Right ventricle myocardium inferior (tissue), 1 donor: ENCODE measurements at places on chromosomes 7 and 10. TPM values are rescaled to one million over a fixed set of nuclear protein-coding genes. Genes with fewer than 3 reads are reported as not detected.

GRCh38 chr10:91540733-91541132 is 92.1 kb downstream of the PPP1R3C start:
- DNase-seq, result no peak

DNA sequence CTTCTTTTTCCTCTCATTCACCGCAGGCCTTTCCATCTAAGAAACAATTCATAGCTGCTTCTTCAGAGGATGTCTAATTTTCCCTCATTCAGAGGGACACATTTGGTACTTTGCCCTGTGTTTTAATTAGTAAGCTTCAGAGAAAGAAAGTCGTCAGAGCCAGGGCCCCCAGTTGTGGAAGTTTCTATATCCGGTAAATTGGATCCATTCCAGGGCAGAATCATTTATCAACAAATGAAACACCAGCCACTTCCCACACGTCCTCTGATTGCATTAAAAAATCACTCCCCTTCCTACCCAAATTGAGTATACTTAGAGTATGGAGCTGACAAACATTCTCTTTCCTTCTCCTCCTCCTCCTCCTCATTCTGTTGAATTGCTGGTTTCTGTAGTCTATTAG is 205.8 kb upstream of the HDAC9 start:
- no peak for DNase-seq

- no peak for DNase-seq
Observed at GRCh38 chr7:39602351-39602750, 21.0 kb upstream of the RALA start.

DNA sequence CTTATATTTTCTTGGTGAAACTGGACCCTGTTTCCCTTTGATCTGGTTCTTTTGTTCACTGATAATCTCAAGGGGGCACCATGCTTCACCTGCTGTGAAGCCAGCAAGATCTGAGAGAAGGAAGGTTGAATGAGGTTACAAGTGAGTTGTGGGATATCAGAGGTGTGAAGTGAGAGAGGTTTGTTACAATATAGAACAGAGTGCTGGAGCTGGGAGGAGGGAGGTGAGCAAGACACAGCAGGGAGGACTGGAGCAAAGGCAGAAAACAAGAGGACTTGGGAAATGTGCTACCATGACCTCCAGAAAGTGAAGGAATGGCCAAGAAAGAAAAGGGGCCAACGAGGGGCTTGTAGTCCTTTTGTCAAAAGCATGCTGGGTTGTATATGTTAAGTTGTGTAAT is 156.6 kb downstream of the LRMDA start:
- DNase-seq, result no peak

DNA sequence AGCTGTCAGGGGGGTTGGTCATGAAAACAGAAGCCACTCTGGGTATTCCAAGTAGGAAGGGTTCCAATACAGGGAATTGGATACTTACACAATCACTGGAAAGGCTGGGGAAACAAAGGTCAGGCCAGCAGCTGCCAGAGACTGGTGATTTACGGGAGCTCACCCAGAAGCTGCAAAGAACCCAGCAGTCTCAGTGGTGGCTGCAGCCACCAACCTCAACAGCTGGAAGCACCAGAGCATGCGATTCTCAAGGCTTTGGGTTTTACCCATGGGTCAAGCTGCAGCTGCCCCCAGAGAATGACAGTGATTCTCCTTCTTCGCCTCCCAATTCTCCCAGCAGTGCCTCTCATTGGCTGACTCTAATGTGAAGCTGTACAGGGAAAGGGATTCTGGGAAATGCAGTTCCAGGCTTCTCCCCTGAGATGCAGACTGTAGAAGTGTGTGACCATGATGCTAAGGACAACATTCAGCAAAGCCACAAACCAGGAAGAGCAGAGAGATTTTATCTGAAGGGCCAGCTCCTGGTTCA is 107.2 kb upstream of the TCF7L2 start:
- no peak for DNase-seq

- peak; percentile 72 for DNase-seq
Observed at GRCh38 chr7:78039790-78040776, 241.5 kb downstream of the PHTF2 start.

- DNase-seq, result no peak
Observed at GRCh38 chr7:35485436-35485835, 209.5 kb downstream of the HERPUD2 start.

DNA sequence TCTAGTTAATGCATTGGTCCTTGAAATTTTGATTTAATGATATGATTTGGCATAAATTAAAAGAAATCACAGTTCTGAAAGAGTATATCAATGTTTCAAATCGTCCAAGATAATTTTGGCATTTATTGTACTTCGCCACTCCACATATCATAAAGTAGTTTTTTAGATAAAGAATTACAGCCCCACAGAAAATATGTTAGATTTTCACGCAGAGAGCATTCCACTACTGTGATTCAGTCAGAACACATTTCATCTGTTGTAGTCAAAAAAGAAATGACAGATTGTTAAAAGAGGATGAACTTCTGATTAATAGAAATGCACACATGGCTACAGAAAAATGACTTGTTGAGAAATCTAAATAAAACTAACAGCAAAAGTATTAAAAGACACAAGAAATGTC is 1063.5 kb upstream of the LRRN3 start:
- no peak for DNase-seq

DNA sequence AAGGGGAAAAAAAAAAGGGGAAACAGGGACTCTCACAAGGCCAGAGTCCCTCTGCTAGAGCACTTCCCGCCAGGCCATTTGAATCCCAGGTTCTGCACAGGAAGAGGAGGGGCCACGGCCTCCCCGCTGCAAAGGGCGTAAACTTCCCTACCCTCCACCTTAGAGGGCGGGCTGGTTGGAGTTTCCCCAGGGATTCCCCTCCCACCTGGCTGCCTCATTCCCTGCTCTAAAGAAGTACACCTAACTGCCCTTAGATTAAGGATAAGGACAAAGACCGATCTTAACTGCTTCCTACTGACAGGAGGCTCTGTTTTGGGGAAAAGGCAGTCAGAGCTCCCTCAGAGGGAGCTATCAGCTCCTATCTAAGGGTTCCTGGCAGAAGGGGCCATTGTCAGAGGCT is 102.0 kb upstream of the ARMC3 start:
- DNase-seq, result no peak

GRCh38 chr10:44581996-44582395 is 197.1 kb upstream of the CXCL12 start:
- DNase-seq, result no peak

DNA sequence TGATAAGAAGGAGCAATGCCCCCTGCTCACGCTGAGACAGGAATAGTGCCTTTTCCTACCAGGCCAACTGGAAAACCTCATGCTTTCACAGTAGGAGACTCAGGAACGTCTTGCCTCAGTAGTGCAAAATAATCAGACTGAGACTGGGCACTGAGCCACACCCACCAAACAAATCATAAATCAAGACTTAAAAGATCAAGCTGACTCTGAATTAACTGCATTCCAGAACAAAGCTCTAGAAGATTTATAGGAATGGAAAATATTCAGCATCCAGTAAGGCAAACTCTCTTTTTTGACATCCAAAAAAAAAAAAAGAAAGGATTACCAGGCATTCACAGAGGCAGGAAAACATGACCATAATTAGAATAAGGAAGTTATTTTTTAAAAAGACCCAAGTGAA is 30.5 kb upstream of the SLC18A3 start:
- DNase-seq, result no peak

DNA sequence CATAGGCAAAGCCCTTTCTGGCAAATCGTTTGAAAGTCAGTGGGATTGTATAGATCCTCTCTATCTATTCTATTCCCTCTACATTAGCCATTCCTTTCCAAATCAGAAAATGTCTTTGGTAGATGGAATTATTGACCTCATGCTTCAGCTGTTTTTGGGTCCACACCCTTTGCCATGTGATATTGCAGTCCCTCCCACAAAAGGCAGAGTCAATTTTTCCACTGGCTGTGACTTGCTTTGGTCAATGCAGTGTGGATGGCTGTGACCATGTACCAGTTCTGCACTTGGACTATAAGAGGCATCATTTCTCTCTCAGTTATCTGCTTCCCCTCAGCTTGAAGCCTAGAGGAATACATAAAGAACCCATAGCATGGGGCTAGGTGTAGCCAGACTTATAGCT is 332.9 kb downstream of the PTEN start:
- DNase-seq, result no peak

- no peak for DNase-seq
Observed at GRCh38 chr7:27972276-27972675, 208.3 kb downstream of the JAZF1 start.

DNA sequence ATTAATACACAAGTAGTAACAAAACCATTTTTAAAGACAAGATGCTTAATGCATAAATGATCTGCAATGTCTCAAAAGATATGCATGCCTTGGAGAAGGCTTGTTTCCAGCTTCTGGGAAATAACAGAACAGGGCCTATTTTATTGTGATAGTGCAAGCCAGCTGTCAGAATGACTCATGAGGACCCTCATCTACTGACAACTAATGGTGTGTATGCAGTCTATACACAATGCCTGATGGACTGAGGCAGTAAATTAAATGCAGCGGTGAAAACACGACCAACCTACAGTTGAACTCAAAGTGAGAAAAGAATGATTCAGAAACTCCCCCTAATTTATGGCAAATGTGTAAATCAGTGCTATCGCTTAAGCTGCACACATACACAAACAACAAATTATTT is 46.3 kb downstream of the VPS41 start:
- DNase-seq, result no peak

DNA sequence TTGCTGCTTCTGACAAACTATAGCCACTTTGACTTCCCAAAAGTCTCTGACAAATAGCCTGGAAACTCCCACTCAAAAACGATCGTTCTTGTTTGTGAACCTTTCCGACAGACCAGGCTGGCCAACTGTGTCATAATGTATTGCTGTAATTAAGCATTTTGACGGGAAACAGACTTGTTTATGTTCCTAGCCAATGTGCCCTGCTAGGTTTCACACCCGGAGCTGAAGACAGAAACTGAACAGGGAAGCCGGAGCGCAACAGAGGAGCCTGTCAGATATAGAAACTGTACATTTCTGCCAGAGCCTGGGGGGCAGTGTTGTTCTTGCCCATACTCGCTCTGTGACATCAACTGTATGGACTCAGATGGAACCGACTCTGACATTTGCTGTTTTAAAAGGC is 55.3 kb upstream of the C7orf33 start:
- no peak for DNase-seq

GRCh38 chr10:127906548-127907377 is at the start of gene PTPRE:
Gene PTPRE, plus strand, starts transcription at chr10:127907103. Its CDS starts 133,779 bp downstream, at chr10:128040882.
- peak; percentile 92 for DNase-seq

DNA sequence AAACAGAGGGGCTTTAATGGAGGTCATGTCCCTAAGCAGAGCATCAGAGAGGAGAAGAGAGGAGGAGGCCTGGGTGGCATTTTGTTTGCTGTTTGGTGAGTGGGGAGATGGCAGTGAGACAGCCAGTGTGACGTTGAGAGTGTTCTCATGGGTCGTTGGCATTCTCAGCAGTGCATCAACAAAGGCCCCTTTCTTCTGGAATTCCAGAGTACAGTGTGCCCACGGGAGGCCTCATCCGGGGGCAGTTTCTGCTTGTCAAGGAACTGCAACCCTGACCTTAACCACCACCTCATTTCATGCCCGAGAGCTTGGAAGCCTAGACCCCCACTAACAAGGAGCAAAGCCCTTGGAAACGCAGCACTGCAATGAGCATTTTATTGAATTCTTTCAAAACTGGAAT is 92.9 kb downstream of the CELF2 start:
- DNase-seq, result no peak

GRCh38 chr7:27068259-27068658 is 27.5 kb downstream of the HOXA1 start:
- DNase-seq, result no peak

DNA sequence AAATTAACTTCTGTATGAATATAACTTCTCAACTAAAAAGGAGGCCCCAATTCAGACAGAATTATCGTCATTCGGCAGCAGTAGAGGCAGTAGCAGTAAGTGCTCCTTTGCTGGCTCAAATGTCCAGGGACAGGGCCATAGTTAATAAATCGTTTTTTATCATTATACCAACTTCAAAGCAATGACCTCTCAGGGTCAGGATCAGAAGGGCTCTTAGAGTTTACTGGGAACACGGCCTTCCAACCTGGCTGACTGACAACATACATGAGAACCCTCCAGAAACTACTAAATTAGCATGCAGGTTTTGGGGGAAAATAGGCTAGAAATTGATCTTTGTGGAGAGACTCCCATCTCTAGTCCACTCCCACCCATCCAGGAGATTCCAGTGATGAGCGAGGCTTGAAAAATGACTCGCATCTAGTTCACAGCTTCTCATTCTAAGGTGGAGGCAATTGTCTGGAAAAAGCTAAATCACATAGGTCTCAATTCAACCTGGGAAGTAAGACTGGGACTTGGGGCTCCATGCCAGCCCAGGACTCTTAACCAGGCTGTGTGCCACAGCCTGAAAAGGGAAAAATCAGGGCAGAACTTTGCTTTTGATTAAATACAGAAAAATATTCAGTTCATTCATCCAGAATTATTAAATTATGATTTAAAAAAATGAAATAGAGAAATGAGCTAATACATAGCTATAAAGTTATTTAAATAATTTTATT is 84.6 kb downstream of the ABLIM1 start:
- no peak for DNase-seq

GRCh38 chr10:125801574-125801973 is 21.5 kb downstream of the UROS start:
- no peak for DNase-seq

- DNase-seq, result no peak
Observed at GRCh38 chr10:20713420-20713819, 183.7 kb downstream of the NEBL start.

- DNase-seq, result no peak
Observed at GRCh38 chr10:85581371-85581770, 785.2 kb downstream of the GRID1 start.

GRCh38 chr10:132960071-132960472 is 17.7 kb upstream of the CFAP46 start:
- DNase-seq, result no peak

DNA sequence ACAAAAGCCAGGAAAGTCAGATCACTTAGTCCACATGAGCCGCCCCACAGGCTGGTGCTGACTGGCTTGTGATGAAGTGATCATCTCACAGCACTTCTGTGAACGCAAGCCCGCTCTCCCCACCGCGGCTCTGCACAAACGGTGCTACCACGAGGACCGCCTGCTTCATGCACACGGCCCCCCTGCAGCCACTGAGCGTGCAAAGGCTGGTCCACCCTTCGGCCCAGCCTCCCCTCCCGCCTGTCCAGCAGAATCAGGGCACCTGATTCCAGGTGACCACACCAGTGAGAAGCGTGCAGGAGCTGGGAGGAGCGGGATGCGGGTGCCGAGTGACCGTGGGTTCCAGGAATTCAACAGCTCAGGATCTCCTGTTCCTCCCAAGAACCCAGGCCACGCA is 32.2 kb downstream of the MAD1L1 start:
- peak; percentile 58 for DNase-seq

Gene BLNK
- total RNA-seq, result 1.4 TPM

Gene TMEM176A
- total RNA-seq, result 31.1 TPM

Gene OPN1SW
- total RNA-seq, result not detected

Gene ZNF365
- total RNA-seq, result not detected

Gene NUTM2A
- 1.9 TPM for total RNA-seq

Gene CPA2
- total RNA-seq, result not detected

Gene EN2
- total RNA-seq, result 0.11 TPM

Gene TMEM229A
- not detected for total RNA-seq

Gene ACTL6B
- total RNA-seq, result not detected

Gene KCTD7
- 7.8 TPM for total RNA-seq

Gene AASS
- total RNA-seq, result 19.2 TPM

Gene DLX5
- not detected for total RNA-seq

Gene MYPN
- total RNA-seq, result 112 TPM
